ENCODE measurements at places on chromosomes 2 and 18. TPM values are rescaled to one million over a fixed set of nuclear protein-coding genes. Genes with fewer than 3 reads are reported as not detected.

DNA sequence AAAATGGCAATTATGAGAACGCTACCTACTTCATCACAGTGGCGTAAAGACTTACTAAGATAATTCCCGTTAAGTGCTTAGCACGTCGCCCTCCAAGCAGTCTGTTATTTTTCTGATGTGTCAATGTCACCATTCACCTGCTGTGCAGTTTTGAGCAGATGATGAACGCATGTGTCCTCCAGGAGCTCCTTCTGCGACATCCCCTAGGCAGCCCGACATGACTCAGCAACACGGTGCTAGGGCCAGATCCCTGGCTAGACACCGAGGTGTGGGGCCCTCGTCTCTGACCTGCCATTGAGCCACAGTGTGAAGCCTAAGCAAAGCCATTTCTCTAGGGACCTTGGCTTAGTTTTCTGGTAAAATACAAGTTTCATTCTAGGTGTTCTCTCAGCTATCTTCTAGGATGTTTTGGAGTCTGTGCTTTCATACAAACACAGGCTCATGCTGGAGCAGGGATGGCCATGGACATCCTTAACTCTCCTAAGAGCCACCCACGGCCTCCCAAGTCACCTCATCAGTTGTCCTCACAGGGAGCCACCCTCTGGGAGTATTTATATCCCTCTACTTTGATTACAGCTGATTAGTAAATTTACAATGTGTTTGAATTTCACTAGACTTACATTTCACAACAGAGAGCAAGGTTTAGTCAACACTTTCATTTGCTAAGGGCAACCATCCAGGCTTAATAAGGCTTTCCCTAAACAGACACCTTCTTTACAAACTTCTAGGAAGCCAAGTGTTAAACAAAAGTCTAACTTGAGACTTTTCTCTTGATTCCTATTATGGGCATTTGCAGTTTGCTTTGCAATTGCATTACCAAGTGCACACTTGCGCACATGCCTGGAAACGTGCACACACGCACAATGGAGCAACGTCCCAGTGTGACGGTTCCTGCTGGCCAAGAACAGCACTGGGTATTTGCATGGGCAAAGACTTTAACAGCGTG, 376.8 kb upstream of the ID2 start:
- no peak for DNase-seq

DNA sequence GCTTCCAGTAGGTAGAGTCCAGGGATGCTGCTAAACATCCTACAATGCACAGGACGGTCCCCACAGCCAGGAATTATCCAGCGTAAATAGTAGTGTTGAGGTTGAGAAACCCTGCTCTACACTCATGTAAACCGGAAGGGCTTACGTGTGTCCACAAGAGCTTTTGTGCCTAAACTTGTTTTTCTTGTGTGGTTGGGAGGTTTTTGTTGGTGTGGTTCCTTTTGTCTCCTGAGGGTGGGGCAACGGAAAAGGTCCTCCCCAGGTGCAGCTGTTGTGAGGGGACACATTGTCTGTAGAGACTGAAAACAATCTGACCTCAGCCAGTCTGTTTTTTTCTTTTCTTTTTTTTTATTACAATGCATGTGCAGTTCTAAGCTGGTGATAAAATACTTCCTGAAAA, 72.7 kb upstream of the MGAT5 start:
- no peak for DNase-seq

The RBKS gene
- 1.4 TPM for total RNA-seq

The ADCYAP1 gene
- 0.16 TPM for total RNA-seq

- no peak for DNase-seq
These were observed 485.7 kb downstream of the TXNL1 start for GRCh38 chr18:56152551-56153310.

The GNLY gene
- total RNA-seq = not detected

The MERTK gene
- total RNA-seq = 0.65 TPM

GRCh38 chr2:218404351-218405085, 4.8 kb downstream of the CTDSP1 start:
- DNase-seq = no peak

DNA sequence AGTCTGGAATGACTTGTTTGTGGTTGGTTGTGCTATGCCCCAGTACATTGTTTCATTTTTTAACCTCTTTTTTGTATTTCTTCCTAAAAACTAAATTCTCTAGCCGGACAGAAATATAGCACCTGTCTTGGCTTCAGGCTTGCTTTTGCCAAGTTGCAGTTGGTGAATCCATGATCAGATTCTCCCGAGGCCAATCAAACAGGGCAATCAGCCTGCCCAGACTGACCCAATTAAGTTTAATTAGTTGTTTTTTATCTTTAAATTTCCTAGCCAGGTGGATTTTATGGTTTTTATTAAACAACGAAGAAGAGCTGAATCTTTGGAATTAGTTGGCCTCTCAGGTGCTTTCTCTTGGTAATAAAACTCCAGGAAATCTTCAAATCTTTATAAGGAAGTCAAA, 162.1 kb downstream of the CPS1 start:
- no peak for DNase-seq

- DNase-seq = no peak
These were observed 87.9 kb upstream of the FHL2 start for GRCh38 chr2:105486762-105487141.

DNA sequence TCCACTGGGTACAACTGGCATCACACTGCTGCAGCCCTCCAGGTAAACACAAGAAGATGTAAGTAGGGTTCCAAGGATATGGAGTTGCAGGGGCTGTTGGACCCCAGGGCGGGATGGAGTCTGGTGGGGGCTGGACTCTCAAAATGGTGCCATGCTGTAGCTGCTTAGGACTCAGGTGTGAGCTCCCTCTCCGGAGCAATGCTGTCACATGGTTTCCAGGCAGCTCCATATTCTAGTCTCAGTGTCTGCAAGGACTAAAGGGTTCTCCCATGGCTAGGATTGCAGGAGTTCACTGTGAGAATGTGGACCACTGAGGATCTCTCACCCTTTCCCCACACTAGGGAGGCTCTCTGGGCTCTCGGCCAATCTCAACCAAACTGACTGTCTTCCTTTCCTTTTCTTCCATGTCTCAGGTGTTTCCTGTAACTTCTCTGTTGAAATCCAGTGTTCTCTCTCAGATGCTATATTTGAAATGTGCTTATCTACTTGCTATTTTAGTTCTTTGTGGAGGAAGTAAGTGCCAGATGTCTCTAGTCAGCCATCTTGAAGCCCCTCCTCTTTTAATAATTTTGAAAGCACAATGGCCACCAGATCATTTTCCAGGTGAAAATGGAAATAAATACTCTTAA, 57.6 kb downstream of the CCNT2 start:
- no peak for DNase-seq

DNA sequence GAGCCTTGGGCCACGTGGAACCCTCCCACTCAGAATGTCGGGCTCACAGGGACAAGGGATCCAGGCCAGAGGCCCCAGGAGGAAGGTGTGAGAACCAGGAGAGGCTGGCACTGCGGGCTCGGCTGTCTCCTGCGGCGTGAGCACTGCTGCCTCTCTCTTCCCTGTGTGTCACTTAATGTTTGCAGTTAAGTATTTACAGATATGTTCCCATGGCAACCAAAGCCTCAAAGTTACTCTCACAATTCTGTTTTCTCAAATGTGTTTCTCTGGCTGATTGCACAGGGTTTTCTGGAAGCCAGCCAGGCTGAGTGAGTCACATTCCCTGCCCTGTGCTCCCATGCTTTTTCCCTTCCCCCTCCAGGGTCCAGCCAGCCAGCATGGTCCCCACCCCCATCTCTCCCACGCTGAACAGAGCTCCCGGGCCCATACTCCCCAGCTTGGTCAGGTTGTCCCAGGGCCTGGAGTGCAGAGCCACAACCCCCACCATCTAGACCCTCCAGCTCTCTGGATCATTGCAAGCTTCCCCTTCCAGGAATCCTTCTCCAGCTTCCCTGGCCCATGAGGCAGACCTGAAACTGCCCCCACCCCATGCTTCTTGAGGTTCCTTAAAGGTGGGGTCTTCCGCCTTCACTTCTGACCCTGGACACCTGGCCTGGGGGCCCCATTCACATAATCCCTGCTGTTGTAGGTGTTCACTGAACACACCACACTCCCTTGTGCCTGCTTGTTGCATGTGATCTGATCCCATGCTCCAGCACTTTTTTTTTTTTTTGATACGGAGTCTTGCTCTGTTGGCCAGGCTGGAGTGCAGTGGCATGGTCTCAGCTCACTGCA, 265.9 kb downstream of the CELF4 start:
- DNase-seq = peak; percentile 94

The HAAO gene
- total RNA-seq = 0.90 TPM

The WDR7 gene
- 26.7 TPM for total RNA-seq

The ERBB4 gene
- 0.16 TPM for total RNA-seq

- DNase-seq = no peak
These were observed 310.0 kb downstream of the HRH4 start for GRCh38 chr18:24770311-24771024.

DNA sequence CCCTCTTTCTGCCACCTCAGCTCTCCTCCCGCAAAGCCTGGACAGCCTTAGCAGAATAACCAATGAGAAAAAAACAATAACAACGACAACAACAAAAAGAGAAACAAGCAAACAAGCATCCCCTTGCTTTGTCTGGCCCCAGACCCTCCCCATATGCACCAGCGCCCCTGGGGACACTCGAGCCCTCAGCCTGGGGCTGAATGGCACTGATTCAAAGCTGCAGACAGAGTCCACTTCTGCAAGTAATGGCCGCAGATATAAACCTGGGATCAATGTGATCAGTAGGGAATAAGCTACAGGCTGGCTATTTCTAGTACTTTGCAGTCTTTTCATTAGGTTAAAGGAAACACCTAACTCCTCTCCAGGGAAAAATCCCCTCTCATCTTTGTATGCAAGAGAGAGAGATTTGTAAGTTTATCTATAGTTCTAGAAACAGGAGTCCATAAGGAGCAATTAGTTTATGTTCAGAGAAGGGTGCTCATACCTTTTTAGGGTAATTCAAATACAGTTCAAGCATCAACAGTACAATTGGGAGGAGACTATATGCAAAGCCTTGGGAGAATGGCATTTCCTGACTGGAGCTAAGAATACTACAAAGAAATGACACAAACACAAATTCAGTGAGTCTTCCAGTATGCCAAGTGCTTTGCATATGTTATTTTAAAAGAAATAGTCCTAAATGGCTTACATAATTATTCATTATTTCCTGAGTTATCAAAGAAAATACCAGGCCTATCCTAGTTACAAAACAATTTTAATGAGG, 122.3 kb upstream of the DDX18 start:
- no peak for DNase-seq

DNA sequence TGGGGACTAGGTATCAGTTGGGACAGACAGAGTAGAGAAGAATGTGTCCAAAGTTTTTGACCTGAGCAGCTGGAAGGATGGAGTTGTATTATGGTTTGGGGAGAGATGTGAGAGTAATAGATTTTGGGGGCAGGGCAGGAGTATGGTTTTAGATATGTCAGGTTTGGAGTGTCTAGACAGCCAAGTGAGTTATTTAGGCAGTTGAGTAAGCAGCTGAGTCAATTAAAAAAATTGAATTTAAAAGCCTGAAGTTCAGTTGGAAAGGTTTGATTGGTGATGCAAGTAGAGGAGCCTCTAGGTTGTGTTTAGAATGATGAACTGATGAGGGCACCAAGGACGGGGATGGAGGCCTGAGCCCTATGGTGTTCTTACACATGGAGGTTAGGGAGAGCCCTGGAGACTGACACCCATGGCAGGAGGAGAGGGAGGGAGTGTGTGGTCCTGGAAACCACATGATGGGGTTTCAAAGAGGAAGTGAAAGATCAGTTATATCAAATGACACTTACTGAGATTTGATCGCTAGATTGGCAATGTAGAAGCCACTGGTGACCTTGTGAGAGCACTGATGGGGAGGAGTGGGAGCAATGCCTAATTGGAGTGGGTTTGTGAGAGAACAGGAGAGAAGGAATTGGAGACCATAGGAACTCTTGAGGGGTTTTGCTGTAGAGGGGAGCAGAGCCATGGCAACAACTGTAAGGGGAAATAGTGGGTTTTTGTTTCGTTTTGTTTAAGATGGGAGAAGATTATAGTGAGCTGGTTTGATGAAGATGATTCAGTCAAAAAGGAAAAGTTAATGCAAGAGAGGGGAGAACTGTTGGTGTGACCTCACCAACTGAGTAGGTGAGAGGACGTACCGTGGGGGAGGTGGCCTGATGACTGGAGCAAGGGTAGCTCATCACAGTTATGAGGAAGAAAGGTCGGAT, 10.3 kb downstream of the ITGA6 start:
- no peak for DNase-seq

The SFTPB gene
- 0.09 TPM for total RNA-seq

The EFHD1 gene
- 0.45 TPM for total RNA-seq

The DAW1 gene
- total RNA-seq = not detected

Data from fibroblast of the aortic adventitia (primary cell).